T-helper 2 cell (primary cell): ENCODE measurements at places on chromosomes 3 and 15.
A peak's percentile ranks its signal among the peaks of the same experiment; 100 is the strongest.

DNA sequence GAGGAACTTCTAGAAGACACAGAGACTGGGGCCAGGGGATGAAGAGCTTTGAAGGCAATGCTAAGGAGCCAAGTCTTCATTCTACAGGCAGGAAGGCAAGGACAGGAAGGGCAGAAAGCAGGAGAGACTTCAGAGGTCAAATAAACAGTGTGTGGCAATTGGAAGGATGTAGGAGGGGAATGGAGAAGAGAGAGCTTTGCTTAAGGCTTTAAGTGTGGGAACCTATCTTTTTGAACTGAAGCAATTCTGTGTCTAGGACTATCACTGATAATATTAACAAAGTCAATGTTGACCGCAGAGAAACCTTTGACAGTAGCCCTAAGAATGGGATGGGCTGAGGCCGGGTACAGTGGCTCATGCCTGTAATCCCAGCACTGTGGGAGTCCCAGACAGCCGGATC lies 325.0 kb downstream of the FOXP1 start:
- no peak for DNase-seq

DNA sequence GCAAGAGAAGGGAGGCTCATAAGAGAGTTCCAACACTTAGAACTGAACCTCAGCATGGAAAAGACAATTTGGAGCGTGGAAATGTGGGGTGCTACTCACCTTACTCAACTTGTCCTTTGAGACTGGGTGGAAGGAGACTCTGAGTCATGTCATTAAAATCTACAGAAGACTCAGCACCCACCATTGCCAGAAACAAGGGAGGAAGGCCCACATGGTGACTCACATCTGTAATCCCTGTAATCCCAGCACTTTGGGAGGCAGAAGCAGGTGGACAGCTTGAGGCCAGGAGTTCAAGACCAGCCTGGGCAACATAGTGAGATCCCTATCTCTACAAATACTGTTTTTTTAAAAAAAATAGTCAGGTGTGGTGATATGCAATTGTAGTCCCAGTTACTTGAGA lies 161.9 kb upstream of the UBE3A start:
- no peak for DNase-seq

GRCh38 chr3:149306751-149307434 lies 26.5 kb downstream of the TM4SF18 start:
- DNase-seq = no peak

- DNase-seq = no peak
Observed at GRCh38 chr3:52007291-52007690, 11.6 kb upstream of the RPL29 start.

GRCh38 chr3:15108869-15109268 lies 9.9 kb upstream of the RBSN start:
- DNase-seq = no peak

GRCh38 chr3:190579514-190580137 lies 65.7 kb downstream of the IL1RAP start:
- no peak for DNase-seq

DNA sequence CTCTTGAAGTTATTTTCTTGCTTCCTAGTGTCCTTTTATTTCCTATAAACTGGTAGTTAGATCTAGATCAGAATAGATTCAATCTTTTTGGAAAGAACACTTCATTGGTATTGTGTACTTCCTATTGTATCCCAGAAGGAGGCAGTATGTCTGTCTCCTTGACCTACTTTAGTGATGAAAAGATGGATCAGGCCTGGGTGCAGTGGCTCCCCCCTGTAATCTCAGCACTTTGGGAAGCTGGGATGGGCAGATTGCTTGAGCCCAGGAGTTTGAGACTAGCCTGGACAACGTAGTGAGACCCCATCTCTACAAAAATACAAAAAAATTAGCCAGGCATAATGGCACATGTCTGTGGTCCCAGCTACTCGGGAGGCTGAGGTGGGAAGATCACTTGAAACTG lies 12.0 kb downstream of the BSN start:
- no peak for DNase-seq

GRCh38 chr3:167958141-167958540 lies 137.6 kb downstream of the GOLIM4 start:
- no peak for DNase-seq

- no peak for DNase-seq
Observed at GRCh38 chr3:114899186-114899931, 247.7 kb downstream of the ZBTB20 start.

GRCh38 chr3:147160984-147161383 lies 245.4 kb downstream of the ZIC4 start:
- DNase-seq = no peak

- no peak for DNase-seq
Observed at GRCh38 chr15:65222891-65223290, 11.6 kb upstream of the CILP start.

GRCh38 chr15:59353994-59354416 lies 18.7 kb downstream of the MYO1E start:
- no peak for DNase-seq

GRCh38 chr3:43255662-43256061 lies 30.7 kb upstream of the SNRK start:
- DNase-seq = no peak

GRCh38 chr15:33310481-33311311 lies at the start of gene RYR3:
Gene RYR3 (plus strand): TSS chr15:33310967. CDS start chr15:33311046, 79 bp downstream.
- DNase-seq = no peak

DNA sequence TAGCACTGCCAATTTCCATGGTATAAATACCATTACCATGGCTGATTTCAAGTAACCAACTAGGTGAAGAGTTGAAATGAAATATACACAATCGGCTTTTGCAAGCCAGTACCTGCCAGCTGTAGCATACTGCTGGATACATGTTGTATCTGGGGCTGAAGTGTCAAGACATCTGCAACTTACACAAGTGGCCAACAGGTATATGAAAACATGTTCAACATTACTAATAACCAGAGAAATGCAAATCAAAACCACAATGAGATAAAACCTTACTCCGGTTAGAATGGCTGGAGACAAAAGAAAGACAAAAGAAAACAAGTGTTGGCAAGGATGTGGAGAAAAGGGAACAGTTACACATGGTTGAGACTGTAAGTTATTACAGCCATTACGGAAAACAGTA lies 11.6 kb downstream of the ATOSA start:
- DNase-seq = peak; percentile 21

DNA sequence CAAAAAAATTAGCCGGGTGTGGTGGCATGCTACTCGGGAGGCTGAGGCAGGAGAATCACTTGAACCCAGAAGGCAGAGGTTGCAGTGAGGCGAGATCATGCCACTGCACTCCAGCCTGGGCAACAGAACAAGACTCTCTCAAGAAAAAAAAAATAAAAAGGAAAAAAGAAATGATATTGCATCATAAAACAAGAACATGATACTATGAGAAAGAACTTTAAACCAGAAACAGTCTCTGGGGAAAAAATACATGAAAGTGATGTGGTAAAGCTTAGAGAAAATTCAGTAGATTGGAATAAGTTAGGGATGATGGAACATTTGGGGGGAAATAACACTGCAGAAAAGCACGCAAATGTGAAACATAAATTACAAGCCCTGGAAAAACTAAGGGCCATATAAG lies 54.7 kb downstream of the CRYGS start:
- no peak for DNase-seq

DNA sequence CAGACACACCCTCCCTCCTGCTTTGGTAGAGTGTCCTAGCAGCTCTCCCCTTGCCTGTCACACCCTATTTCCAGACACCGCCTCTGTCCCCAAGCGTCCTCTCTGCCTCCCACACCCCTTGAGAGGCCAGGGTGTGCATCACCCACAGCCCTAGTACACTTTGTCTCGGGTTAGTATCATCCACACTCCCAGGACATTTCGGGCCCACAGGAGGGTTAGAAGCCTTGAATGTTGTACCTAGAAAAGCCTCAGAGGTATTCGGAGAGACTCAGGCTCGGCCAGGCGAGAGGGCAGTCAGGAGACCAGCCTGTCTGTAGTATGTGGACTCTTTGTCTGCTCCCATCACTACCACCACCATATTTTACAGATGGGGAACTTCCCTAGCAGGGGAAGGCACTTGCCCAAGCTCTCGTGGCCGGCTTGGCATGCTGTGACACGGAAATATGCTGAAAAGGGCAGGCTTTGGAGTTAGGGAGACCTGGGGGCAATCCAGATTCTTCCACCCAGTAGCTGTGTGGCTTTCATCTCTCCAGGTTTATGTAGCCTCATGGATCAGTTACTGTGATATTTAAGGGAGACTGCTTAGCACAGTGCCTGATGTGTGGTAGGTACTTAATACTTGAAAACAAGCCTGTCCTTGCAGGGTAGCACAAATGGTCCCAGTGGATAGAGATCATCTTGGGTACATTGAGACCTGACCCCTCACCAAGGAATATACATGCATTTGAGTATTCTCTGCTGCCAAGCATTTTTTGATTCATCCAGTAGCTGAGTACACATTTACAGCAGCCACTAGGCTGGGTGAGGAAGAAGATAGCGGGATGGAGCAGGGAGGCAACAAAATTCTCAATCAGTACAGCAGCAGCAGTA lies 1.4 kb downstream of the TMEM43 start:
- DNase-seq = no peak

- no peak for DNase-seq
Observed at GRCh38 chr3:54897028-54897711, 30.7 kb downstream of the LRTM1 start.

- DNase-seq = no peak
Observed at GRCh38 chr3:148945116-148945515, 46.2 kb upstream of the GYG1 start.

DNA sequence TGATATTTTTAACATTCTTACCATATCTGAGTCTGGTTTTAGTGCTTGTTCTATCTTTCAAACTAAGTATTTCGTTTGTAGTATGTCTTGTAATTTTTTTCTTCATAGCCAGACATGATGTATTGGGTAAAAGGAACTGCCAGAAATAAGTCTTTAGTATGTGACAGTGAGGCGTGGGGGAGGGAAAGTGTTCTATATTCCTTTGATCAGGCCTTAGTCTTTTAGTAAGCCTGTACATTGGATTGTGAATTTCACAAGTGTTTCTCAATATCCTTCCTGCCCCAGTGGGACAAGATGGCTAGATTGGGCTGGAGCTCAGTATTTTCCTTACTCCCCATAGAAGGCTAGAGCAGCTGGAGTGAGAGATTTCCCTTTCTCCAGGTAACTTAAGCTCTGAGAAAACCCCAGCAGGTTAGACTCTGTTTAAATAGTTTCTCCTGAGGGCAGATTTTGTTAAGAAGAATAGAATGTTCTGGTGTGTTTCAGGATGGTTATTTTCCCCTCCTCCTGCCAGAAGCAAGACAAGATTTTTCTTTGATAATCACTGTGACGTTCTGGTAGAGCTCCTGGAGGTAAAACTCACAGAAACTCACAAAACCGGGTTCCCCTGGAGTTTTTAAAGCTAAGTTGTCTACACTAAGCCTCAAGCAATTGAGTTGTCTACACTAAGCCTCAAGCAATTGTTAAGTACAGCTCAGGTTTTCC lies 140.7 kb upstream of the ARPP21 start:
- no peak for DNase-seq

DNA sequence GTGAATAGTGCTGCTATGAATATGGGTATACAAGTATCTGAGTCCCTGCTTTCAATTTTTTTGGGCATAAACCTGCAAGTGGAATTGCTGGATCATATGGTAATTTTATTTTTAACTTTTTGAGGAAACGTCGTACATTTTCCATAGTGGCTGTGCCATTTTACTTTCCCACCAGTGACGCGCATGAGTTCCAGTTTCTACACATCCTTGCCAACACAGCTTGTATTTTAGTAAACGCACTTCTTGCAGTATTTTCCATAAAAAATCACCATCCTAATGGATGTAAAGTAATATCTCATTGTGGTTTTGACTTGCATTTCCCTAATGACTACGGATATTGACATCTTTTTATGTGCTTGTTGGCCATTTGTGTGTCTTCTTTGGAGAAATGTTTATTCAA lies 105.0 kb downstream of the NFKBIZ start:
- DNase-seq = no peak

GRCh38 chr3:24311881-24312280 lies 182.8 kb downstream of the THRB start:
- no peak for DNase-seq

DNA sequence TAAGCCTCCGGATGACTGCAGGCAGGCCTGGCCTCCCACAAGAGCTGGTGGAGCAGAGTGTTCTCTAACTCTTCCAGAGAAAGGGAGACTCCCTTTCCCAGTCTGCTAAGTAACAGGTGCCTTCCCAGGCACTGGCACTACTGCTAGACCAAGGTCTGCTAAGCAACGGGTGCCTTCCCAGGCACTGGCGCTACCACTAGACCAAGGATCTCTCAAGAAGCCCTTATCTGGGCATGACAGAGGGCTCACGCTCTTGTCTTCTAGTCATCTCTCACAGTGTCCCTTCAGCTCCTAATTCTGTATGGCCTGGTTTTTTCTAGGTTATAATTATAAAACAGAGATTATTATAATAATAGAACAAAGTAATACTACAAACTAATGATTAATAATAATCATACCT lies 27.8 kb downstream of the MYL3 start:
- DNase-seq = no peak

- no peak for DNase-seq
Observed at GRCh38 chr15:75810874-75811498, 32.3 kb upstream of the UBE2Q2 start.

GRCh38 chr3:168157099-168157700 lies 61.5 kb upstream of the GOLIM4 start:
- DNase-seq = no peak

DNA sequence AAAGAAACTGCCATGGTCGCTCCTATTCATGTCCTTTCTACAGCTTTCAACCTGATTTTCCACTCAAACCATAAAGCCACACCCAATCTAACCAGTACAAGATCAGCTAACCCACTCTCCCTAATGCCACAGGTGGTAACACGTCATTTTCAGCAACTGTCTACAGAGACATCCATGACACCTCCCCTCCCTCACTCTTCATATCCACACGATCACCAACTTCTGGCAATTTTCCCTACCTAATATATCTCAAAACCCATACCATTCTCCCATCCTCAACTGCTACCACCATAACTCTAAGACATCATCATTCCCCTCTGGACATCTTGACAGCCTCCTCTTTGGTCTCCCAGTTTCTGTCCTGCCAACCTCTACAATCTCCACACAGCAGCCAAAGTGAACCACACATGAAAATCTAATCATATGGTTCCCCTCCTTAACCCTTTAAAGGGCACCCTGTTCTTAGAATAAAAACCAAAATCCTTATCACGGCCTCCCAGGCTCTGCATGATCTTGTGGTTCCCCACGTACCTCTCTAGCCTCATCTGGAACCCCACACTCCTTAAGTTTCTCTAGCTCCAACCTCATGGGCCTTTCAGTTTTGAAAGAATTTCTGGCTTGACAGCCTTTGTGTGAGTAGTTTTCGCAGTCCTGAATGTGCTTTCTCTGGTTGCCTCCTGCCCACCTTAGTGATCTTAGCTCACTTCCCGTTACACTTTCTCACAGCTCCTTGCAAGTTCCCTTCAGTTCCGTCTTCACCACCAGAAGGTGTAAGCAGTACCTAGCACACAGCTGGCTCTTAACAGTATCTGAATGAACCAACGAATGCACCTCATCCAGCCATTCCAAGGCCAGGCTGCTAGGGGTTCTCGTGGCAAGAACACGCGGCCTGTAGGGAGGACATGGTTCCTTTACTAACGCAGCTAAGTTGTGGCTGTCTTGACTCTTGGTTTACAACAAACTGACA lies 33.4 kb downstream of the SPINK8 start:
- DNase-seq = peak; percentile 32

DNA sequence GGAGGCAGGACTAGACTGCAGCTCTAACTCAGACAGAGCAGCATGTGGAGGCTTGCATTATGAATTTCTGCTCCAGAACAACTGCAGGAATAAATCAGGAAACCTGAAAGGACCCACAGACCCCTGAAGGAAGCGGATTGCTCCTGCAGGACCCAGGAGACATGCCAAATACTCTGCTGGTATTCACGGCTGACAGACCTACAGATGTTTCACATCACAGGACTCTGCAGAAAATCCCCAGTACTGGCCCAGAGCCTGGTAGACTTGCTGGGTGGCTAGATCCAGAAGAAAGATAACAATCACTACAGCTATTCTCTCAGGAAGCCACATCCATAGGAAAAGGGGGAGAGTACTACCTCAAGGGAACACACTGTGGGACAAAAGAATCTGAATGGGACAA lies 942.1 kb downstream of the AGBL1 start:
- DNase-seq = no peak
